ENCODE measurements at places on chromosomes 4 and X.

DNA sequence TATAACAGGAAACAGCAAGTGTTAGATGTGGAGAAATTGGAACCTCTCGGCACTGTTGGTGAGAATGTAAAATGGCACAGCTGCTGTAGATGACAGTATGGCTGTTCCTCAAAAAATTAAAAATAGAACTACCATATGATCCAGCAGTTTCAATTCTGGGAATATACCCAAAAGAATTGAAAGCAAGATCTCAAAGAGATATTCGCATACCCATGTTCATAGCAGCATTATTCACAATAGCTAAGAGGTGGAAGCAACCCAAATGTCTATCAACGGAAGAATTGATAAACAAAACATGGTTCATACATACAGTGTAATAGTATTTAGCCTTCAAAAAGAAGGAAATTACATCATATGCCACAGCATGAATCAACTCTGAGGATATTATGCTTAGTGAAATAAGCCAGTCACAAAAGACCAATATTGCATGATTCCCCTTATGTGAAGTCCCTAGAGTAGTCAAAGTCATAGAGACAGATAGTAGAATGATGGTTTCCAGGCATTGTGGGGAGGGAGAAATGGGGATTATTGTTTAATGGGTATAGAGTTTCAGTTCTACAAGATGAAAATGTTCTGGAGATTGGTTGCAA, 467.7 kb downstream of the IDS start:
- DNase-seq, result no peak

DNA sequence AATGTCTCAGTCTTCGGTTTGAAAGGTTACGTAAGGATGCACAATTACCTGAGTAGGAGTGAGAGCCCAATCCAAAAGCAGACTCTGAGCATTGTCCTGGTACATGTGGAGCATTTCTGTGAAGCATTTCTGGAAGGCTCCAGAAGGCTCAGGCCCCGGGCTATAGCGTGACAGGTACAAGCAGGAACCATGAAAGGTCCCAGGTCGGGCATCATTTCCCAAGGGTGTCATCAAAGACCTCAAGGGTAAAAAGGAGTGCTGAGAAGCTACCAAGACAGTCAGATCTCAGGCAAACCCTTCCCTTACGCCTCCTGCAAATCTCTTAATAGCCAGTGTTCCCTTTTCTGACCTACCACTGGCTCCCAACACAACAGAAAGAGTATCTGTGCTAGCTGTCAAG, 30.8 kb downstream of the GPC4 start:
- no peak for DNase-seq

DNA sequence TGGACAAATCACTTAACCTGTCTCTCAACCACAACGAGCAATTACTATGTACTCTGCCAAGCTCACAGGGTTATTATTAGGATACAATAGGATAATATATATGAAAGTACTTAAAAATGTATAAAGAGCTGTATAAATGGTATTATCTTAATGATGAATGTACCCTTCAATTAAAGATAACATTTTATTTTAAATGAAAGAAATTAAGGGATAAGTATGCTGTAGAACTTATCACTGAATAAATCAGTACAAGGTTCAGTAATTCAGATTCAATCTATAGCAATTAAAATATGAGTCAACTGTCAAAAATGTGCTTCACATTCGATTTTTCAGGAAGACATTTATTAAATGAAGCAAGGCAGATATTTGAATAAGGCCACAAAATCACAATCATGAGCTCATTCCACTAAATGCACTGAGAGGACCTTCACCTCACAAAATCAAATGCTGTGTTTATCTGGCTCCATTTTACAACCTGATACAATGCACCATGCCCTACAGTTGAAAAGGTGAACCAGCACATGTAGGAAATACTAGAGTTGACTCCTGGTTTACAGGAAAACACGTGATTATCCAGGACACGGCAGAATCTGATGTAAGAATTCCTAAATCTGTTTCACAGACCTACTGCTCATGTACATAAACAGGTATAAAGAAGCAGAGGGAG, 4.4 kb downstream of the LRCH2 start:
- no peak for DNase-seq

GRCh38 chr4:139749338-139749737, 83.7 kb downstream of the MGST2 start:
- no peak for DNase-seq

GRCh38 chr4:138334346-138335016, 92.3 kb upstream of the SLC7A11 start:
- DNase-seq, result no peak

DNA sequence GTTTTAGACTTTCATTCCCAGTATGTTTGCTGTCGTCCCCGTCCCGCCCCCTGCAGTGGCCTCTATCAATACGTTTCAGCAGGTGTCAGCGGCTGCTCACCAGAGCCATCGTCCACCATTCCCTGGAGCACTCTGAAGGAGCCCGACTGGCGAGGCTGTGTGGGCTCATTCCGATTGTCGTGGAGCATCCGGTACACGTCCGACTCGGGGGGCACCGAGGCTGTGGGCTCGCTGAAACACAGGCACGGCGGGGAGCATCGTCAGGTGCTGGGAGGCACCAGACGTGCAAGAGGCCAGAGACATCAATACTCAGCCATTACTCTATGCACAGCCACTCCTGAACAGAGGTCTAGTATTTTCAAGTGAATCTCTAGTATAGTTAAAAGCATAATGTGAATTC, 28.9 kb downstream of the PDLIM3 start:
- DNase-seq, result no peak

- no peak for DNase-seq
These were observed 6.4 kb downstream of the LRPAP1 start for GRCh38 chr4:3525532-3526430.

- DNase-seq, result no peak
These were observed 72.2 kb upstream of the ELOVL6 start for GRCh38 chr4:110270492-110271197.

DNA sequence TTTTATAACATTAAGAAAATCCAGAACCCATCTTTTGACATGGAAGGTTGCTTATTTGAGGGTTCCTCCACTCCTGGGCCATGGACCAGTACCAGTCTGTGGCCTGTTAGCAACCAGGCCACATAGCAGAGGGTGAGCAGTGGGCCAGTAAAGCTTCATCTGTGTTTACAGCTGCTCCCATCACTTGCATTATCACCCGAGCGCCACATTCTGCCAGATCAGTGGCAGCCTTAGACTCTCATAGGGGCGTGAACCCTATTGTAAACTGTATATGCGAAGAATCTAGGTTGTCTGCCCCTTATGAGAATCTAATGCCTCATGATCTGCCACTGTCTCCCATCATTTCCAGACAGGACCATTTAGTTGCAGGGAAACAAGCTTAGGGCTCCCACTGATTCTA, 58.6 kb downstream of the NDST4 start:
- no peak for DNase-seq

Data from activated CD8-positive, alpha-beta memory T cell treated with anti-CD3 and anti-CD28 coated beads for 48 hours (primary cell).